NCI-H446 (cell line): ENCODE measurements at places on chromosomes 16 and 17.
A peak's percentile ranks its signal among the peaks of the same experiment; 100 is the strongest.

GRCh38 chr17:3794557-3795389 lies 6.2 kb downstream of the ITGAE start:
- no peak for DNase-seq

- no peak for DNase-seq
Measured at GRCh38 chr17:4998027-4998731, 429 bp downstream of the KIF1C start.

DNA sequence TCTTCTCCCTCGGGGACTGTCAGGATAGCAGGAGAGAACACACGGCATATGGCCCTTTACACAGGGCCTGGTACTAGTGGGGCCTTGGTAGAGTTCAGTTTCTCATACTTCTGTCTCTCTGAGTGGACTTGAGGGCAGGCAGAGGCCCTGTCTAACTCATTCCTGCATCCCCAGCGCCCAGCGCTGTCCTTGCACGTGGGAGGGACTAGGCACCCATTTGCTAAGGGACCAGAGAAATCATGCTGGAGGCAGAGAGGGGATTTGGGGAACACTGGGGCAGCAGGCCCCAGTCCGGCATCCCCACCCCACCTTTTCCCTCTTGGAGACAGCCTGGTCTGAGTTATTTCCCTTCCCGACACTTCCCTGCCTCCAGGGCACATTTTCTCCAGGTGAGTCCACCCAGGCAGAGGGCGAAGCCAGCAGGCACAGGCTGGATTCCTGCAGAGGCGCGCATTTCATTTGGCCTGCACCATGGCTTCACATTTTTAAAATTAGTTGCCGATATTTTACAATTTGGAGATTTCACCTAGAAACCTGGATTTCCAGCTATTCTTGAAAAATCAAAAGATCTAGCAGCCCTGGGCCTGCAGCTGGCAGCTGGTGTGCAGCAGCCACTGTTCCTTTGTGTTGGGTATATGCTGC lies 9.7 kb upstream of the NKD1 start:
- DNase-seq = no peak

GRCh38 chr17:49564638-49565037 lies 11.0 kb upstream of the NXPH3 start:
- DNase-seq = no peak

DNA sequence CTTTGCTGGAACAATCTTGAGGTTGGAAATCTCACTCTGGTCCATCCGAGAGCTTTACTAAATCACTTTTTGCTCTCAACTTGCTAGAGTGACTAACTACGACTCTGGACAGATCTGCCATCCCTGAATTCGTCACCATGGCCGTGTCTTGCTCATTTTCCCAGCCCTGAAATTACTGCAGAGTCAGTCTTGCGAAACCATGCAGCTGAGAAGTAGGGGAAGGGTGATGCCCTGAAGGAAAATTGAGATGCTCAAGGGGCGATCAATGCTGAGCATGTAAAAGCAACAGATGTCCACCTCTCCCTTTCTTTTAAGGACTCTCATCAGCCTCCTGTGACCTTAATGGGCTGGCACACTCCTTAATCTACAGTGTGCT lies 18.8 kb downstream of the PCTP start:
- DNase-seq = no peak

- no peak for DNase-seq
Measured at GRCh38 chr16:89583895-89584644, 8.5 kb downstream of the CPNE7 start.

DNA sequence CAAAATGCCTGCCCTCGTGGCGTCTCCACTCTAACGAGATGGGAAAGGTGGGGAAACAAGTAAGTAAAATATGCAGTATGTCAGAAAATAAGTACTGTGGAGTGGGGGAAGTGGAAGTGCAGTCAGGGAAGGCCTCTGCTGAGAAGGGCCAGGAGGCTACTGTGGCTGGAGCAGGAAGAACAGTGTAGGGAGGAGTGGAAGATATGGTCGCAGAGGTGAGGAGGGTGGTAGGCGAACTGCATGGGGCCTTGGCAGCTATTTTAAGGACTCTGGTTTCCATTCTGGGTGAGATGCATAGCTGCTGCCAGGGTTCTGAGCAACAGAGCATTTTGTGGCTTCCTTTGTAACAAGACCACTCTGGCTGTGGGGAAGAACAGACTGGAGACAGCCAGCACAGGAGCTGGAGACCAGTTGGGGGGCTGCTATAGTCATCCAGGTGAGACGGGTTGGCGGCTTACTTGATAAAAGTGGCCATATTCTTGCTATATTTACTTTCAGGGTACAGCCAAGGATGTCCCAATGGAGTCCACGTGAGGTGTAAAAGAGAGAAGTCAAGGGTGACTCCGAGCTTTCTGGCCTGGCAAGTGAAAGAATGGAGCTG lies 42.6 kb downstream of the CYTH1 start:
- DNase-seq = no peak

- no peak for DNase-seq
Measured at GRCh38 chr17:19551165-19551564, 17.5 kb downstream of the SLC47A1 start.

DNA sequence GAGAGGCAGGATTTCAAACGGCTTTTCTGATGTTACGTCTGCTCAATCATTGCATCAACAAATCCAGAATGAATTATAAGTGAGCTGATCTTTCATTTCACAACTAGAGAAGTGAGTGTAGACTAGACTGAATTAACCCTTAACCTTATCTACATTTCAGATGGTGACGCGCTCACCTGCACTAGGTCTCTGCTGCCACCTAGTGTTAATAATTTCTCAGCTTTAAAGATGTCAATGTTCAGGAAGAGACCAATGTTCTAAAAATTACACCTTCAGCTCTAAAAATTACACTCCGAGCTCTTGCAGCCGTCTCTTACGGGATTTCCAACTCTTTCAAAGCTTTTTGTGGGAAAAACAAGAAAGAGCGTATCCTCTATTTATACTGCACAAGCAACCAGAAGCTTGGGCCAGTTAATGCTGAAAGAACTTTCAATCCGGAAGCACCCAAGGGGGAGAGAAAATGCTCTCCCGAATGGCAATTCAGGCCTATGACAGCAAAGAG lies 88.2 kb upstream of the FA2H start:
- peak; percentile 61 for DNase-seq

DNA sequence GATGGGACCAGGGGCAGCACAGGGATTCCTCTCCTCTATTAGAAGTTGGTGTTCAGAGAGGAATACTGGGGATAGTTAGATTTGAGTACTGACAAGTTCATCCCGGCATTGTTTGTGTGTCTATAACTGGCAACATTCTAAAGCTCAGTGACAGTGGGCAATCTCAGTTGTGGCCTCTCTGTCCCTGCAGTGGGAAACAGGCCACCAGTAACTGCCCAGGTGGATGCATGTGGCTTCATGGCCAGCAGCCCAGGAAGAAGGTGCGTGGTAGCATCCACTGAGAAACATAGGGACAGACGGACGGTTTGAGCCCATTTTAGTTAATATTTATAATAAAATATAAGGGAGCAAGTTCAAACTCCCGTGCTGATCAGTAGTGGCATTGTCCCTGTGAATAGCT lies 51.5 kb downstream of the B9D1 start:
- DNase-seq = no peak

DNA sequence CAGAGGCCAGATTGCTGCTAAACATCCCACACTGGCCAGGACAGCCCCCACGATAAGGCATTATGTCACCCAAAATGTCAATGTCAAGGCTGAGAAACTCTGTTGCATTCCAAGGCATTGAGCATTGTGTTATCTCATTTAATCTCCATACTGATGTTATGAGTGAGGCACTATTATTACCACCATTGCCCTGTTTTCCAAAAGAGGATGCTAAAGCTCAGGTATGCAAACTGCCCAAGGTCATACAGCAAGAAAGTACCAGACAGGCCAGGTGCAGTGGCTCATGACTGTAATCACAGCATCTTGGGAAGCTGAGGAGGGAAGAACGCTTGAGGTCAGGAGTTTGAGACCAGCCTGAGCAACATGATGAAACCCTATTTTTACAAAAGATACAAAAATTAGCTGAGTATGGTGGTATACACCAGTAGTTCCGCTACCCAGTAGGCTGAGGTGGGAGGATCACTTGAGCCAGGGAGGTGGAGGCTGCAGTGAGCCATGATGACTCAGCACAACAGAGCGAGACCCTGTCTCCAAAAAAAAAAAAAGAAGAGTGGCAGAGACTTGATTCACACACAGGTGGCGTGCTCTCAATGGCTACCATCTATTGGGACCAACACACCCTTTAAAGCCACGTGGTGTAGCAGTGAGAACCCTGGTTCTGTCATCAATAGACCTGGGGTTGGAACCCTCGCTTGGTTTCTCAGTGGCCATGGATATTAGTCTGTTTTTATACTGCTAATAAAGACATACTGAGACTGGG lies 58.8 kb upstream of the GRIN2A start:
- DNase-seq = no peak

DNA sequence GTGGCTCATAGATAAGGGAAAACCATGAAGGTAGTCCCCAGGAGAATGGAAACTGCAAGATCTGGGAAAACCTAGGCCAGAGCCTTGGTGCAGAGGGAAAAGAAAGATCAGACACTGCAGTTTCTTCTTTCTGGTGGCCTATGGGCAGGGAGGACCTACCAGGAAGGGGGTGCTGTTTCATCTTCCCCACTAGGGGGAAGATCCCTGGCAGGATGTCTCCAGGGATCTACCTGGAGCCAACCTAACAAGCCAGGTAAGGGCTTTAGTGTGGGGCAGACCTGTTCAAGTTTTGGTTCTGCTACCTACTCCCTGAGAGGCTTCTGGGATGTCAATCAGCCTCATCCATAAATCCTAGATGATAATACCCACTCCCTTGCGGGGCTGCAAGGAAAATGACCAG lies 21.4 kb downstream of the TOM1L2 start:
- DNase-seq = no peak

DNA sequence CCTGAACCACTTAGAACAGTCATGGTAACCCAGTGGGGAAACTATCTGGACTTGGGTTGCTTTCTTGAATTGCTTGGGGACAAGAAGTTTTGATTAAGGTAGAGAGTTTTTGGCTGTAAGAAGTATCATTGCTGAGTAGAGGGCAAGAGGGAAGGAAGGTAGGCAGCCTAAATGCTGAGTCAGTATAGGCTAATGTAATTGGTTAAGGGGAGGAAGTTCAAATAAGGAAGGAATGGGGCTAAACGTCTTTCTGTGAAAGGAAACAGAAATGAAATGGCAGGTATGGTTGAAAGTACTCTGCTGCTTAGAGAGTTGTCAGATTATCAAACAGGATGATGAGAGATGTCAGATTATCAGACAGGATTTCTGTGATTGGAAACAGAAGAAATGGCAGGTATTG lies 20.3 kb downstream of the KPNB1 start:
- DNase-seq = no peak

DNA sequence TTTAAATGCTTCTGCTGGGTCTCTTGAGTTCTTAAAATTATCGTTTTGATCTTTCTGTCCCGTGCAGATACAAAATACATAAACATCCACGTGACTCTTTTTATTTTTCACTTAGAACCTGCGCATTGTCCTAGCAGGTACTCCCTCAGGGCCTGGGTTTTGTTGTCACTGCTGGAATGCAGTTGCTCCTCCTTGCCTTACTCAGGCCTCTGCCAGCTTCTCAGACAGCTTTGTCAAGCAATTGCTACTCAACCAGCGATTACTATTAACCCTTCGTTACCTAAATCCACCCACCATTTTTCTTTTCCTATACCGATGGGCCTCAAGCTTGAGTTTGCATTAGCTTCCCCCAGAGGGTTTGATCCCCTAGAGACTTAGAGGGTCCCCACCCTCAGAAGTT lies 405.9 kb upstream of the RBFOX1 start:
- DNase-seq = no peak

GRCh38 chr17:32385121-32385520 lies 35.2 kb downstream of the ZNF207 start:
- DNase-seq = no peak

GRCh38 chr16:12898551-12898950 lies 2.8 kb upstream of the SHISA9 start:
- no peak for DNase-seq

DNA sequence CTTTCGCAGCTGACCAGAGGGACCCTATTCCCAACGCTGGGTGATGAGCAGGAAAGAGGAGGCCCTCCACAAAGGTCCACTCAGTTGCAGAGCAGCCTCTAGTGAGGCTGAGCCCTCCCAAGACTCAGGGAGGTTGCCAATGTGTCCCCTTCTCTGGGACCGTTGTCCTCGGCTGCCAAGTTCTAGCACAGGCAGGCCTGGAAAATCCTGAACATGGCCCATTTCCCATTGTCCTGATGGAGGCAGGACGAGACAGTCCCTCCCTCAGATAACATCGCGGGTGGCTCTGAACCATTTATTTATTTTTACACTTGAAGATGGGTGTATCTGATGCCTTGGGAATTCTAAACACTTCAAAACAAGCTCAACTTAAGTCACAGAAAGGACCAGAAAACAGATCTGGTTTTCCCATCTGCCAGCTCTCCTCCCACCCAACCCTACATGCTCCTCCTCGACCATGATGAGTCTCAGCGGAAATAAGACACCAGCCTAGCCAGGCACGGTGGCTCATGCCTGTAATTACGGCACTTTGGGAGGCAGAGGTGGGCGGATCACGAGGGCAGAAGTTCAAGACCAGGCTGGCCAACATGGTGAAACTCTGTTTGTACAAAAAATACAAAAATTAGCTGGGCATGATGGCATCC lies 12.8 kb downstream of the CDIP1 start:
- no peak for DNase-seq

GRCh38 chr16:56989988-56990387 lies 631 bp downstream of the NLRC5 start:
- no peak for DNase-seq

GRCh38 chr17:80585890-80586845 lies 41.5 kb downstream of the RPTOR start:
- DNase-seq = peak; percentile 14

DNA sequence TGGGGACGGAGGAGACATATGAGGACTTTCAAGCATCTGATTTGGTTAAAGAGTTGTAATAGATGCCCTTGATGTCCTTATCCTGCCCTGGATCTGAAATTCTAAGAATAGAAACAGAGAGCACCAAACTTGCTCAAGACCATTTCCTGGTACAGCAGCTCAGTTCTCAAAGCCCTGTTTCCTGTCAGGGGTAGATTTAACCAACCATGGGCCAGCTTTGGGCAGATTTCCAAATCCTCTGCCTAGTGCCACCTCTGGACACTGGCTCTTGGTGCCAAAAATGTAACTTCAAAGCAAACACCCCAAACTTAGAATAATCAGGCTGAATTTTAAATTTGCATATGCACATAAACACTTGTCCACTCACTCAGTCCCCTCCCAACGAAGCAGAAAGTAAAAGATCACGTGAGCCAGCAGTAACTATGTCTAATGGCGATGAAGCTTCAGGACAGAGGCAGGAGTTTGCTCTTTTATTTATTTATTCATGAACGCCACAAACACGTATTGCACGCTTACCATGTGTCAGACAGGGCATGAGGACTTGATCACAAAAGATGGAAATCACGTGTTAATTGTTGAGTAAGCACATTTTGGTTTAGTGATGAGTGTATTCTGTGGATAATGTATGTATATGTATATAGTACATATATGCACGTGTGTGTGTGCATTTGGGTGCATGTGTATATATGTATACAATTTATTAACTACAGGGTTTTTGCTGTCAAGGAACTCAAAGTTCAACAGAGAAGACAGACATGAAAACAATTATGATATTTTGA lies 23.1 kb upstream of the SDK2 start:
- no peak for DNase-seq

DNA sequence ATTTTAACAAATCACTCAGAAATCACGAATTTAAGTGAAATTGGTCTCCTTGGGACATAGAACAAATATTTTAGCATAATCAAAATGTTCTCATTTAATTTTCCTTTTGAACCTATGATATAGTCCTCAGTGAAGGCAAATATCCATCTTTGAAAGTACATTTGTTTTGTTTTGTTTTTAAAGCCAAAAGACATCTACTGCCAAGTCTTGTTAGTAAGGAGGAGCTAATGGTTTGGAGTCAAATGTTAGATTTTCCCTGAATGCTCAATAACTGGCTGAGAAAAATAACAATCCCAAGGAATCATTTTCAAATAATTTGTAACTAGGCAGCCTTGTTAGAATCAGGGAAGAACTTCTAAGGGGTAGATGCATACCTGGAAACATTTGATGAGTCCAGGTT lies 302.9 kb upstream of the MAF start:
- DNase-seq = no peak
